Inflammatory macrophage treated with lipopolysaccharide for 1 hour (primary cell): ENCODE measurements at places on chromosomes 5 and 9.

DNA sequence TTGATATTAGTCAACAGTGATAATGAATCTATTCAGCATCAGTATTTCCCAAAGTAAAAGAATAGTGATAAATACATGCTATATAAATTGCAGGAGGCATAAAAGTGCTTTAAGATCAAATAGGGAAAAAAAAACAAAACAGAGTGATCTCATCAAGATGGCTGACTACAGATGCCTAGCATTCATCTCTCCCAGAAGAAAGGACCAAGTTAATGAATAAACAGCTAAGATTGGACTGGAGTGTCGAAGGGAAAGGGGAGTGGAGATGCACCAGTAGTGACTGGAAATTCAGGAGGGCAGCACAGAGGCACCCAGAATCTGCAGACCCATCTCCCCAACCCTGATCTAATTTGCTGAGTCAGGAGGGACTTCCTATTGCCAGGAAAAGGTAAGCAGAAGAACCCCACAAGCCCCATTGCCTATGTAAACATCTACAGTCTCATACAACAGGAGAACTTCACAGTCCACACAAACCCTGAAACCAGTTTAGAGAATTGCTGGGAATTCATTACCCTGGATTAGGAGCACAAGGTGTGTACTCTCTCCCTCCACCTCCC, 699.4 kb downstream of the PTPRD start:
- no peak for DNase-seq

- DNase-seq: no peak
These were observed 36.4 kb downstream of the PWWP2A start for GRCh38 chr5:160082614-160083500.

GRCh38 chr5:135481387-135481786, 29.2 kb upstream of the TIFAB start:
- DNase-seq: peak; percentile 70

- DNase-seq: no peak
These were observed 54.6 kb downstream of the FYB1 start for GRCh38 chr5:39164529-39165402.

GRCh38 chr5:142955628-142956027, 185.5 kb downstream of the ARHGAP26 start:
- DNase-seq: no peak

GRCh38 chr5:133362438-133362837, 249.9 kb downstream of the FSTL4 start:
- DNase-seq: no peak

DNA sequence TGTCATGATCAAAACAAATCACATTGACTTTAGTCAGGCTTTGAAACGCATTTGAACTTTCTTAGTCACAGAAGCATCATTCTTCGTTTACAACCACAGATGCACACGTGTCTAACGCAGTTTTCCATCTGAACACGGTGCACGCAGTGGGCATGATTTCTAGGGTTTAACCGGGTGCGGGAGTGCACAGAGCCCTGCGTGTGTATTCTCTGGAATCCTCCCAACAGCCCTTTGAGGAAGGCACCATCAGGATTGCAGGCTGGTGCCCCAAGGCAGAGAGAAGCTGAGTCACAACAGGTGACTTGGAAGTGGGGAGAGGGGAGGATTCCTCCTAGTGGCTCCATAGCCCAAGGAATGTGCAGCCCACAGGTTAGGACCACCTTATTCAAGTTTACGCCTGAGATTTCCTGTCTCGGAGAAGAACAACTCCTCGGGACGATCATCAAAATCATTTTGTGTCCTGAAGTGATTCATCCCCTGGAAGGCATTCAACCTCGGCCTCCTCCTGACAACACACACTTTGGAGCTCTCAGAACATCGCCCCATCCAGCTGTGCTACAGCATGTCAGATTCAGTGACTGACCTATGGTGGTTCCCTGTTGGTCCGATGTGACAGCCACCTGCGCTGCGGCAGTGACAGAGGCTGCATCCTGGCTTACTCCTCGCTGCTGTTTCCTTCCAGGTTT, 13.1 kb downstream of the ROPN1L start:
- no peak for DNase-seq

- no peak for DNase-seq
These were observed 139.5 kb downstream of the MUSK start for GRCh38 chr9:110807956-110808598.

GRCh38 chr9:74413876-74414275, 83.3 kb upstream of the RORB start:
- DNase-seq: no peak

- DNase-seq: peak; percentile 64
These were observed 113.6 kb downstream of the DEPDC1B start for GRCh38 chr5:60586307-60586901.

GRCh38 chr5:159786901-159787691, 129.2 kb upstream of the ADRA1B start:
- DNase-seq: no peak

GRCh38 chr9:5013374-5013773, 28.3 kb downstream of the JAK2 start:
- no peak for DNase-seq

DNA sequence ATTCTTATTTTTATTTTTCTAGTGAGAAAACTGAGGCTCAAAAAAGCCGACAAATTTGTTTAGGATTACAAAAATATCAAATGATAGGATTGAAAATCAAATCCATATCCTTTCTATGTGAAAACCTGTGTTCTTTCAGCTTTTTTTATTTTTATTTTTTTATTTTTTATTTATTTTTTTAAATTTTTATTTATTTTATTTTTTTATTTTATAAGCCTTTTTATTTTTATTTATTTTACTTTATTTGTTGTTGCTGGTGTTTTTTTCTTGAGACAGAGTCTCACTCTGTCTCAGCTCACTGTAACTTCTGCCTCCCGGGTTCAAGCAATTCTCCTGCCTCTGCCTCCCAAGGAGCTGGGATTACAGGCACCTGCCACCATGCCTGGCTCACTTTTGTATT, 45.4 kb upstream of the CDKN2B start:
- DNase-seq: no peak

GRCh38 chr5:74257645-74258313, 382.7 kb downstream of the ENC1 start:
- peak; percentile 40 for DNase-seq

DNA sequence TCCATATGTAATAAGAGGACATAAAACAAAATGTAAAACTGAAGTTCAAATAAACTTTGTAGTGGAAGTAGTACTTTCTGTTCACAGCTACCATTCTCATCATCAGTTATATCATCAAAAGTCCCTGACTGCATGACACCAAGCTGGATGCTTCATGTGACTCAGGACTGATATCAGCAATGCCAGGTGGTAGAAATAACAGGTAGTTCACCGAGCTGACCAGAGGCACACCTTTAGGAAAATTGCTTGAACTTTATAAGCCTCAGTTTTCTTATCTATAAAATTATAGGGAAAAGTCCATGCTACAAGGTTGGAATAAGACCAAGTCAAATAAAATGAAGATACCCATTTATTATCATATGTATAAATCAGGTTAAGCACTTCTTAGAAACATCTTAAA, 124.9 kb upstream of the PTGER4 start:
- DNase-seq: no peak

- no peak for DNase-seq
These were observed 21.6 kb upstream of the SLC9A3 start for GRCh38 chr5:545641-546375.

DNA sequence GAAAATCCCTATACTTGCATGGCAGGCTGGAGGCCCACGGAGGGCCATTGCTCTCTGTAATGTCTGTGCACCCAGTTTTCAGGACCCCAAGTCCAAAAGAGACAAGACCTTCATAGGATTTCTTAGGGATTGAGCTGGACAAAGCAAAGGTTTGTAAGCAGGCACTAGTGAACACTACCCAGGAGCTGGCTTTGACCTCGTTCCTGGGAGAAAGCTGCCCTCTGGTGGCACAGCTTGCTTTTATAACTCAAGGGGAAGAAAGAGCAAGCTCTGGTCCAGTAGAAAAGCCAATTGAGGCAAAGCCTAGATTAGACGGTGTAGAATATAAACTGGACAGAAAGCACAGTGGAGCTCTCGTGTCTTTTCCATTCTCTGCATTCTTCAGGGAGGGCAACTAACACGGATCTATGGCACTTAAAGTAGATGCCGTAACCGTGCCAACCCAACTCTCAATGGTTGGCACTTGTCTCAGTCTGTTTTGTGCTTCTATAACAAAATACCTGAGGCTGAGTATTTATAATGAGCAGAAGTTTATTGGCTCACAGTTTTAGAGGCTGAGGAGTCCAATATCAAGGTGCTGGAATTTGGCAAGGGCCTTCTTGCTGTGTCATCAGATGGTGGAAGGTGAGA, 7.9 kb downstream of the GABRP start:
- DNase-seq: peak; percentile 51

GRCh38 chr9:78502566-78502965, 205.6 kb downstream of the PSAT1 start:
- no peak for DNase-seq

DNA sequence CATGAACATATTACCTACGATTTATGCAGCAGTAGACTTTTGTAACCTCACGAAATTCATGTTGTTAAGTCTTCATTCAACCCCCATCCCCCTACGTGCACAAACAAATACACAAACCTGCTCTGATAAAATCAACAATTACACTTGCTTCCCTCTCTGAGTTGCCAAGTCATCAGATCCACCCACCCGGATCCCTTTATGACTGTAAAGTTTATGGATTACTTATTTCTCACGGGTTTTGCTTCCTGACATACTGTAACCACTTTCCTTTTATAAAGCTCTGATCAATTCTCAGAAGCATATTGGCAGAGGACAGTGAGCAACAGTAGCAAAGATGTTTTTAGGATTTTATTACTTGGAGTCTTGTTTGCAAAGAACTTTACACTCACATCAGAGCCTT, 70.5 kb downstream of the MLLT3 start:
- no peak for DNase-seq

DNA sequence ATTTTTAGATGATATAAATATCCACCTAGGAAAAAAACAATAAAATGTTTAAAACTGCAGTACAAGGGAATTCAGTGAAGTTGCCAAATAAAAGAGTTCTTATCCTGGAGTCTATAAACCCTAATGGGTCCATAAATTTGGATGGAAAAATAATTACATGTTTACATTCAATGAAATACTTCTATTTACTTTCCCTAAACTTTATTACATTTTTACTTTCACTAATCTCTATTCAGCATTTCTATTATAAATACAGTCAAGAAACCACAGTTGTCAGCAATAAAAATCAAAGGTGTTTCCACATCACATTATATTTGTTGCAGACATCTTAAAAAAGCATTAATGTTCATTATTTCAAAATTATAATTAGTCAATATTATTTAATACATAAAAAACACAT, 118.6 kb downstream of the FBXL17 start:
- DNase-seq: no peak

- no peak for DNase-seq
These were observed 351.7 kb downstream of the DIRAS2 start for GRCh38 chr9:90290716-90291485.

DNA sequence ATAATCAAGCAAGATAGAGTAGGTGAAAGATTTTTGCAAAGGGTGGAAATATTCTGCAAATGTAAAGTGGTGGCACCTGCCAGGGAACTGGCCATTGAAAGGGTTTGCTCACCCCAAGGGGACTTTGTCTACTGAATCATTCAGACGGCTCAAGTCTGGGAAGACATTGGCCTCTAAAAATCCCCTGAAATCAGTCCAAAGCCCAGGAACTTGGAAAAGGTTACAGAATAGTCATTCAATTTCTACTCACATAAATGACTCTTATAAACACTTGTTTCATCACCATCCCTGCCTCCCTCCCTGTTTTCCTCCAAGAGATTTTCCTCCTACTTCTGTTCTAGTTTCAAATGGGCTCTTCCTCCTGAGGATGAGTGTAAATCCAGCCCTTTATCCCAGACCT, 28.5 kb downstream of the ZNF366 start:
- DNase-seq: peak; percentile 78

- no peak for DNase-seq
These were observed 22.1 kb downstream of the ETF1 start for GRCh38 chr5:138520971-138521370.

- no peak for DNase-seq
These were observed 55.4 kb downstream of the KCNT1 start for GRCh38 chr9:135757356-135757755.

GRCh38 chr9:127898433-127899127, 823 bp downstream of the ST6GALNAC6 start:
- no peak for DNase-seq

DNA sequence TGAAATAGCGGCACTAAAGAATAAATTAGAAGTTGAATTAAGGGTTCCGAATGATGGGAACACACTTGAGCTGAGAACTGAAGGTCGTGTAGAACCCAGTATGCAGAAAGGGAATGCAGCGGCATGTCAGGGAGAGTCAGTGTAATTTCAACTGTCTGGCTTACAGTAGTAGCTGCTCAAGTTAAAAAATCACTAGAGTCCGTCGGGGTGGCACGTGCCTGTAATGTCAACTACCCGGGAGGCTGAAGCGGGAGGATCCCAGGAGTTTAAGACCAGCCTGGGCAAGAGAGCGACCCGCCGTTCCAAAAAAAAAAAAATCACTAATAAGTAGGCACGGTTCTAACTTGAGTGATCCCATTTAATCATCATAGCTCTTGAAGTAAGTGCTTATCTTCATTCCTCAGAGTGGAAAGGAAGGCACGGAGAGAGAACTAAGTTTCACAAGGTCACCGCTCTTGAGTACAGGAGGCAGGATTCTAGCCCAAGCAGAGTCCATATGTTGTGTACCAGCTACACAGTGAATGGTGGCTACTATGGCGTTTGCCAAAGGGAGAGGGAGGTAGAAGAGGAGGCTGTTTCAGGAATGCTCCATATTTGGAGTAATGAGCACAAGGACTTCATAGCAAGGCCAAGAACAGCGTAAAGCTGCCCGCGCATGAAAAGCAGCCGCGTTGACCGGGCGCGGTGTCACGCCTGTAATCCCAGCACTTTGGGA, 831 bp downstream of the RMRP start:
- no peak for DNase-seq

DNA sequence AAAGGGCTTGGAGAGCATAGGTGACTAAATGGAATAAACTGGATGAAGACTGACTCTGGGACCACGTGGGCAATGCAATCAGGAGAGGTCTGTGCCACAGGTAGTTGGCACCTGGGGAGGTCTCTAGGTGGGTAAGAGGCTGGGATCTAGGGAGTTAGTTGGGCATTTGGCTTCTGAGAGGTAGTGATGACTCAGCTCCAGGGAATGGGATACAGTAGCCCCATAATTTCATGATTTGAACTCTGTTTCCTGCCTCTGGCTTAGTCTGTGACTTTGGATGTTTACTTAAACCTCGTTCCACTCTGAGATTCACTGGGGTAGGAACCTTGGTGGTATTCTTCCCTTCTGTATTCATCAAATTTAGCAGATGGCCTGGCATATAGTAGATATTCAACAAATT, 240.8 kb downstream of the KIF4B start:
- DNase-seq: no peak

DNA sequence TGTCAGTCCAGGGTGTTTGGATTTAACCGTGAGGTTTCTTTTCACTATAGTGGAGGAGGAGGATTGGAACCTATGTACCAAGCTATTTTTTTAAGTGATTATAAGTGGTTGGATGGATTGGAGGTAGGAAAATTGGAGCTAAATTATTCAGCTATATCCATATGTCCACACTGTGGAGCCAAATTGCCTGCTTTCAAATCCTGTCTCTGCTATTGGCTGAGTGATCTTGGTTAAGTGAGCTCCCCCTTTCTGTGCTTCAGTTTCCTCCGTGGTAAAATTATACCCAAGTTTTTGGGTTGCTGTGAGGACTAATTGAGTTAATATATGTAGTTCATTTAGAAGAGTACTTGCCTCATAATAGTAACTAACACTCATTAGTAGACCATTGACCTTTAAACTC, 2.5 kb downstream of the CENPP start:
- peak; percentile 11 for DNase-seq
